ENCODE measurements at places on chromosomes 6 and 20.

DNA sequence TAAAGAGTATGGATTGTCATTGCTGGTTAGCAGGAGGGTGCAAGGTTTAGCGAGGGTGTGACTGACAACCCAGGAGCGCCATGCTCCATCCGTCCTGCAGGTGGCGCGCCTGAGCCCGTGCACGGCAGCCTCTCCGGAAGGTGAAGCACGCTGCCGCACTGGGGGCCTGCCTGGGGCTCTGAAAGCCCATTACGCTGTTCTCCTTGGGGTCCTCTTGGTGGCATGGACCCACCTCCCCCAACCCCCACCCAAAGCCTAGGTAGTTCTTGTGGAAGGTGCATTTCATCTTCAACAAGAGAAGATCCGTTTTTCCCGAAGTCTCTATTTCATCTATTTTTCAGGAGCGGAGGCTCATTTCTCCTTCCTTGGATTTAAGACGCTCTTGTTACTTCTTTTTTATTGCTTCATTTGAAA lies 197.4 kb upstream of the KCNG1 start:
- DNase-seq, result peak; percentile 21

DNA sequence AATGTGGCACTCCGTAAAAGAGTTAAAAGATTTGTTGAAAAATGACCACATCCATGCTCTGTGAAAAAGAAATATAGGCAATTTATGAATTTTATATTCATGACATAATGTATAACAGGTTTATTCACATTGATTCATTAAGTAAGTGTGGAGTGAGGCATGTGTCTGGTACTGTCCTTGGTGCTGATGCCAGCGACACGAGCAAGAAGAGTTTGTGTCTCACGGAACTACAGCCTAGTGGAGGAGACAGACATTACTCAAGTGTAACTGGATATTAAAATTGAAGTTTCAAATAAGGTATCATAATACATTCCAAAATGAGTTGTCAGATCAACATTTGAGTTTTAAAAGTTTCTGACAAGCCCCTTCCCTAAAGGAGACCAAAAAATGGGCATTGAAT lies 158.2 kb upstream of the PRND start:
- peak; percentile 76 for DNase-seq

GRCh38 chr6:168190014-168190405 lies 111.0 kb upstream of the FRMD1 start:
- DNase-seq, result no peak

GRCh38 chr20:58331961-58332551 lies 22.5 kb downstream of the RAB22A start:
- no peak for DNase-seq

DNA sequence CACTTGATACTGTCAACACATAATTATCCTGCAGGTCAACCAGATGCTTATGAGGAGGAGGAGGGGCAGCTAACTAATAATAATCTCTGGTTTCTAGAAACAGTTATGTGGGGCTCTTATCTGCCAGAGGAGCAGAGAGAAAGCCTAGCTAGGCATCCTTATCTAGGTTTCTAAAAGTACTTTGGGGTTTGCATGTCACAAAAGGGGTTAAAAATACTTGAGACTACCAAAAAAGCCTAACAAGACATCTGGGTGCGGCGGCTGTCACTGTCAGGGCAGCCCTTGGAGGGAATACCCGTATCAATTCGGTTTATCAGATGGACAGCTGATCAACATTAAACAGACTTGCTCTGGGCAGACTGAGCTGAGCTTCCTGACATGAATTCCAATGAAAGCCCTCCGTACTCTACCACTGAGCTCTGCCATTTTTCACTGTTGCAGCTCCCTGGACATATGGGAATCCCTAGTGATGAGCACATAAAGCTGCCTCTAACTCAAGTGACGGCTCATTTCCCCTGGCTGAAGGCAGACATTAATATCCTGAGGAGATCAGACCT lies 166.6 kb downstream of the PDSS2 start:
- DNase-seq, result no peak

DNA sequence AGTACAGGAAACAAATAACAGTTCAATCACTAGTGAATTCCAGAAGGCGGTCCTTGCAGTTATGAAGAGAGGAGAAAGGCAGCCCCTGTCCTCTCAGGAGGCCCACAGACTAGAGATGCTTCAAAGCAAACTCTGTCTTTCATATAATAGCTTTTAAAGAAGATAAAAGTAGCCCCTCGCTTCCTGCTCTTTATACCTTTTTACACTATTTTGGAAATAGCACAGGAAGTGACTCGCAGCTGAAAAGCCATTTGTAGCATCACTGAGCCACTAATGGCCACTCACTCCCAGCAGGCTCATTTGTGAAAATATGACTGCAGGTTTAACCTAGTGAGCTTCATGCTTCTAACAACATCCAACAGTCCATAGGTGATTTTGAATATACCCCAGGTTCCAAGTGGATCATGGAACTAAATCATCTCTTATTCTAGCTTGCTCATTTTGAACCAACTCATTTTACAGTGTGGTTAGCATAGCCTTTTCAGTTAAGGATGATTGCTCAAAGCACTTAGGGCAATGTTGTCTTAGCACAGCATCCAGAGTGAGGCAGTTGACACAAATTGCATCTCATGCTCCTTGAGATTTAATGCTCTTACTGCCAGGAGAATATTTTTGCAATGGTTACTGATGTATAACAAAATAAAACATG lies 136.0 kb upstream of the NRSN1 start:
- DNase-seq, result no peak

- DNase-seq, result no peak
Measured at GRCh38 chr6:137522198-137522798, 28.1 kb upstream of the OLIG3 start.

DNA sequence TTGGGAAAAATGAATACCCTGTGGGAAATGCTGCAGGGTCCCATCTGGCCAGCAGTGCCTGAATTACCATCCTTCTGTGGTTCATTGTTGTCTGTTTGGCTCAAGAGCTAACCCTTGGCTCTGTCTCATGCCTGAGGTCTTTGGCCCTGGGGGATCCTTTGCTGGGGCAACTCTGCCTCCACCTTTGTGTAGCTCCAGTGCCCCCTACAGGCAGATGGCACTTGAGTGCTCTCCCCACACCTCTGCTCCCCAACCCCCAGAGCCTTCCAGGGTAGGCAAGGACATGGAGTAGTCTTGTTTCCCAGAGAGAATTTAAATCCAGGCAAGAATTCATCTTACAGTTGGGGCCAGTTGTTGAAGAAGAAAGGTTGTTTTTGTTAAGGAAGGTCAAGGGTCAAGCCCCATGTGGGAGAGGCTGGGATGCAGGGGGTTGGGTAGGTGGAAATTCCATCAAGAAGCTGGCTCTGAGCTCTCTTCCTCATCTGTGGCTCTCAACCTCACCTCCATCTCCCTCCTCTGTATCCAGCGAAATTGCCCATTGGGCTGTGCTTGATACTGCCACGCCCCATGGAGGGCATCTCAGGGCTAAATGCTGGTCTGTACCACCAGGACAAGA lies 44.2 kb downstream of the ZNF831 start:
- DNase-seq, result peak; percentile 16

- peak; percentile 10 for DNase-seq
Measured at GRCh38 chr6:100613656-100614055, 148.9 kb upstream of the SIM1 start.

GRCh38 chr6:48073976-48074767 lies 36.8 kb downstream of the PTCHD4 start:
- DNase-seq, result peak; percentile 61

DNA sequence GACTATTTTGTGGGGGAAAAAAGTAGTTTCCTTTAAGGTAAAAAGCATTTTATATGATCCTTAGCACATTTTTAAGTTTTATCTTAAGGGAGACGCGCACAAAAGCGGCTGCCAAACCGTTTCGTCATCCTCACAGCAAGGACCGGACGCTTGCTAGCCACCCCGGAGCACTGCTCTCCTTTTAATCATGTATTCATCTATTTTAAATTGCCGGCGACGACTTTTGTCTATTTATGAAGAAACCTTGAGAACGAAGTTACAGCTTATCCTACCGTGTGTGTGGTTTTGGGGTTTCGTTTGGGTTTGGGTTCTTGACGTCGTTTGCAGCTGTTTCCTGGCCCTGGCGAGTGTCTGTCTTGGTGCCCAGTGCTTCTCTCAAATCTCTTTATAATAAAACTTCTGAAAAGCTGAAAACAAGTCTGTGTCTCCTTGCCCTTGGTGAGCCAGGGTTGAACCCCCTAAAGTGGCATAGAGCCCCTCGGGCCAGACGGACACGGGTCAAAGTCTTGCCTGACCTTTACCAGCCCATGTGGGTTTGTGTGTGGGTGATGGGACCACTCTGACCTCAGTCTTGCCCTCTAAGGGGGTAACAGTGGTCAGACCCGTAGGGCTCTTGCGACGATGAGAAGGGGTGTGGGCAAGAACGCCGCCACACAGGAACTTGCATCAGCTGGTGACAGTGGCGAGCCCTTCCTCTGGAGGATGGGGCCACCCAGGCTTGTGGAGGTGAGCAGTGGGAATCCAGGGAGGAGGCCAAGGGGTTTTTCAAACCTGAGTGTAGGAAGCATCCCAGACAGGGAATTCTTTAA lies 117.6 kb downstream of the JPH2 start:
- no peak for DNase-seq

DNA sequence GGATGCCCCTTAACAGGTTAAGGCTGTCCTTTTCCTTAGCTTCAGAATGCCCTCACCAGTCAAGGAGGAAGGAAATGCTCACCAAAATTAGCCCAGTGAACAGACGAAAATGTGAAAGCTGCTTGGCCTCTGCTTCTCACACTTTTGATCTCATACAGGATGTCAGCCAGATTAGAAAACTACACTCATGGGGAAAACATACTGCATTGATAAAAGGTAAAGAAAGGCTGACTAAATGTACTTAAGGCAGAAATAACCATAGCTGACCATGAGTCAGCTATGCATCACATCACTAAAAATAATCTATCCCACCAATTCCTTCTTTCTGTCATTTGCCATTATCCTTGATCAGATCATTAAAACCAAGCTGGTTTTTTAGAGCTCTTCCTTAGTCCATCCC lies 198.4 kb upstream of the TENT5A start:
- DNase-seq, result peak; percentile 88

GRCh38 chr20:58622671-58623578 lies 28.2 kb upstream of the STX16 start:
- DNase-seq, result peak; percentile 72

GRCh38 chr20:63325021-63325471 lies 32.1 kb downstream of the COL20A1 start:
- DNase-seq, result no peak

DNA sequence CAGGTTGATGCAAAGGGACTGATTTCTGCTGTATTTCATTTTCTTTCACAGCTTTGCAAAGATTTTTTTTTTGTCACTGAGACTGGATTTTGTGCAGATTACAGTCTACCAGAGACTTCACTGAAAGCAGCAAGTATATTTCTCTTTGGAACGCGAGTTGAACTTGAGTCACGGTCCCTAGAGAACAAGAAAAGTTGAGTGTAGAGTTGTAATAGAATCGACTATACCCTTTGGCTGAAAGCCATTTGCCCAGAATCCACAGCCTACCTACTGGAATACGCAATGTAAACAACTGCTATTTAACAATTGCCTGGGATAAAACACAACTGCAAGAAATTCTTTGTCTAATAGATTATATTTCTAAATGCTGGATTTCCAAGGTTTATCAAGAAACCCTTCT lies 520.6 kb downstream of the HDGFL1 start:
- peak; percentile 59 for DNase-seq

DNA sequence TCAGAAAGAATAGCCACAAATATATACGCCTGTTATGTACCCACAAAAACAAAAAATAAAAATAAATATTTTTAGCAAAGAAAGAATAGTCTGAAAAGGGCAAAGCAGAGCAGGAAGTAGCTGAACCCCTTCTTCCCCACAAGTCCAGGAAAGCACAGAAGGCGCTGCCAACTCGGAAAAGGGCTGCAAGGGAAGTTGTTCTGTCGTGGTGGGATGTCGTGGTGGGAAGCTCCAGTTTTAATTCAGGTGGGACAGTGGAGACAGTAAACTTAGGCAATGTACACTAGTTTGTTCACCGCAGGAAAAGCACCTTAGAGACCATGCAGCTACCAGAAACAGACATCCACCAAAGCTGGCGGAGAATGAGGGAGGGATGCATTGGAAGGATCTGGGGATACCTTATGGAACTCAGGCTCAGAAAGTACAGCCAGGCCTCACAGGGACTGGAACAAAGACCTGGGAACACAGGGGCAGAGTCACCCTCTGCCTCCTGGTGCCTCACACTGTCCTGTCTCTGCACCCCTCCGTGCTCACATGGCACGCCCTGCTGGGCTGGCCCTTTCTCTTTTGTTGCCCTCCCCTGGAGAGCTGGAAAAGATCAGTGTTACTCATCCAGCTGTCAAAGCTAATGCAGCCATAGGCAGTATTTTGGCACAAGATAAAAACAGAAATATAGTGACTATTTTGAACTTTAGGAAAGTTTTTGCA lies 3.3 kb upstream of the APMAP start:
- peak; percentile 31 for DNase-seq

- peak; percentile 25 for DNase-seq
Measured at GRCh38 chr6:126067073-126067472, 80.7 kb downstream of the TRMT11 start.

- peak; percentile 60 for DNase-seq
Measured at GRCh38 chr6:106509420-106510089, 119.7 kb downstream of the RTN4IP1 start.

- no peak for DNase-seq
Measured at GRCh38 chr6:2760882-2761842, 4.0 kb upstream of the WRNIP1 start.

DNA sequence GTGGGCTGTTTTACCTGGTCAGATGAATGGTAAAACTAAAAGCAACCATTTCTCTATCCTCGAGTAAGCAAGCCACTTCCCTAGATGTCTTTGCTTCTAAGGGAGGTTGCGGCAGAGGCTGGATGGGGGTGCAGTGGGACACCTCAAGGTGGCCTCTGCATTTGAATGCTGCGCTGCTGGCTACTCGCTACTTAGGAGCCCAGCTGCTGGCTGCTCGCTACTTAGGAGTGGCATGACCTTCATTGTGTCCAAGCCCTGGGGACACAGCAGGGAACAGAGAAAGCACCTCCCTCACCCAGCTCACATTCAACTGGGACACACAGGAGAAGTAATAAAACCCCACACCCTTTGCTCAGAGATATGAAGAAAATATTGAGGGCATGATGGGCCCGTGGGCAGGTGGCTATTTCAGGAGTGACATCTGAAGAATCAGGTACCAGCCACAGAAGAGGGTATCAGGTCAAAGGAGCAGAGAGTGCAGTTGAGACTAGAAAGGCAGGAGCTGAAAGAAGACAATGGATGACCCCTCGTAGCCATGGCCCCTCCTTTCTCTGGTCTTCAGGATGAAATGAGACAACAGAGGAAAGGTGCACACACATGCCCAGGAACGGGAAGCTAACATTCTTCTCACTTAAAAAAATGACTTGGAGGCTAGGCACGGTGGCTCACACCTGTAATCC lies 149.4 kb downstream of the ZMYND8 start:
- DNase-seq, result no peak

GRCh38 chr6:37845026-37845911 lies 25.7 kb downstream of the ZFAND3 start:
- no peak for DNase-seq

DNA sequence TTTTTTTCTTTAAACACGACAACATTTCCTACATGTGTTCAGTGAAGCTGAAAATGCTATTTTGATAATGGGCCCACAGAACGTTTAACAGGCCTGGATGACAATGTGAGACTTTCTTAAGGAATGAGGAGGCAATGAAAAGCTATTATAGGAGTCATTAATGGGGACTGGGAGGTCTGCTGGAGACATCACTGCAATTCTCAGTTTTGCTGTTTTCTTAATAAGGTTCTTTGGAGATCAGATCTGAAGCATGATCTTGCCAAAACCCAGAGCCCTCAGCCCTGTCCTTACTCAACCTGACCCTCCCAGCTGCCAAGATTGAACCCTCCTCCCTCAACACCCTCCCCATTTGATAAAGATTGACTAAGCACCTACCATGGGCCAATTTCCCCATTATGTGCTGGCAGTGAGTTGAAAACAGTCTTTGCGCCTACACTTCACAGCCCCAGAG lies 353.1 kb downstream of the MAFB start:
- DNase-seq, result no peak
